ENCODE measurements at places on chromosomes 4 and X.

GRCh38 chrX:136251041-136251991 lies at the start of gene MAP7D3:
Gene MAP7D3, minus strand, starts transcription at chrX:136251400. Its CDS starts 42 bp downstream, at chrX:136251358.
- peak; percentile 26 for DNase-seq

GRCh38 chr4:56871371-56871866 lies 36.3 kb upstream of the REST start:
- no peak for DNase-seq

- DNase-seq: no peak
Measured at GRCh38 chr4:82620126-82620735, 58.4 kb upstream of the TMEM150C start.

GRCh38 chr4:19256823-19257222 lies 994.9 kb upstream of the SLIT2 start:
- DNase-seq: no peak

- no peak for DNase-seq
Measured at GRCh38 chr4:48047896-48048295, 31.3 kb downstream of the NIPAL1 start.

- no peak for DNase-seq
Measured at GRCh38 chr4:100083289-100083688, 107.0 kb downstream of the DDIT4L start.

- no peak for DNase-seq
Measured at GRCh38 chr4:99927566-99927965, 18.9 kb downstream of the DNAJB14 start.

DNA sequence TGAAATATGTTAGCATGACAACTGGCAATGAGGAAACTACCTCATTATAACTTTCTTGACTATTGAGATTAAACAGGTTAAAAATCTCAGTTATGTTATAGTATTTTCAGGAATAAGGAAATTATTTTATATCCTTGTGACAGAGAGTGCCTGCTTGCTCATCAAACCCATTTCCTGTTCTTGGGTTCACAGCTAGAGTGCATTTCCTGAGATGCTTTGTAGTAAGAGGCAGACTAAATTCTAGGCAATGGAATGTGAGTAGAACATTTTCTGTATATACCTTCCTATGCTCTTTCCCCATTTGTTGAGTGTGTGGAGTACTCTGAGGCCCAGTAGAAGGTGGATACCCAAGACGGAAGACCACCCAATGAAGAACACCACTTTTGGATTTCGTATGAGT lies 96.9 kb upstream of the CASK start:
- no peak for DNase-seq

GRCh38 chr4:107212565-107212964 lies 176.5 kb upstream of the DKK2 start:
- no peak for DNase-seq

- DNase-seq: no peak
Measured at GRCh38 chrX:44227991-44228390, 115.5 kb downstream of the EFHC2 start.

DNA sequence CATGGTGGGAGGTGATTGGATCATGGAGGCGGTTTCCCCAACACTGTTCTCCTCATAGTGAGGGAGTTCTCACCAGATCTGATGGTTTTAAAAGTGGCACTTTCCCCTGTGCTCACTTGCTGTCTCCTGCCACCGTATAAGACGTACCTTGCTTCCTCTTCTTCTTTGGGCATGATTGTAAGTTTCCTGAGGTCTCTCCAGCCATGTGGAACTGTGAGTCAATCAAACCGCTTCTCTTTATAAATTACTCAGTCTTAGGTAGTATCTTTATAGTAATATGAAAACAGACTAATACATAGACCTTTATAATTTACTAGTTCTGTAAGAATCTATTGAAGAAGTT lies 82.5 kb upstream of the PITX2 start:
- DNase-seq: no peak

DNA sequence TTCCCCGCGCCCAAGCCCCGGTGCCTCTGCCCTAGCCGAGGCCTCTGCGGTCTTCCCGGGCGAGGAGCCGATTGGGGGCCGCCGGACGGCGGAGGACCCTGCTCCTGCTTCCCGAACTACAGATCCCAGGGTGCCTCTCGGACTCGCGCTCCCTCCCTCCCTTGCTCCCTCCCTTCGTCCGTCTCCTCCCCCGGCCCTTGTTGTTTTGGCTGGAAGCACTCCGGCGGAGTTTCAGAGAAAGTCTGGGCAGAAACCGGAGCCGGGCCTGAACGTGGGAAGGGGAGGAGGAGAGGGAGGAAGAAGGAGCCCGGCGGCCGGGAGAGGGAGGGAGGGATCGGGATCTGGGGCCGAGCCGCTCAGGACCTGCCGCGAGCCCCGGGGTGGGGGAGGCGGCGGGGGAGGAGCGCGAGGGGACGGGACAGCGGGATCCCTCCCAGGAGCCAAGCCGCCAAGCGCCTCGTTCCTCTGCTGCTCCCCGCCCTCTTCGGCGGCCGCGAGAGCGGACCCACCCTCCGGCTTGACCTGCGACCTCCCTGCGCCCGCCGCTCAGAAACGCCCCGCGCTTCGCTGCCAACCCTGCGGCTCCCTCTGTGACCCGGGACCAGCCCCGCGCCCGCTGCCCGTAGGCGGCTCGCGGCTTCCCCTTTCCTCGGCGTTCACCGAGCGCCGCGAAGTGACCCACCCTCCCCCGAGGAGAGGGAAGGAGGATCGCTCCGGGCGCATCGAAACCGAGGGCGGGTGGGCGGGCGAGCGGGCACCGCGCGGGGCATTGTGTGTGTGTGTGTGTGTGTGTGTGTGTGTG lies 496 bp upstream of the GAB1 start:
- peak; percentile 15 for DNase-seq

Data from stimulated activated CD8-positive, alpha-beta memory T cell treated with anti-CD3 and anti-CD28 coated beads, Interleukin-7, amount 100 ng/mL, for 48 hours (primary cell).